Activated CD8-positive, alpha-beta T cell treated with anti-CD3 and anti-CD28 coated beads, Interleukin-2, amount 10 ng/mL, durations not matched to agents 7 days and 5 days (primary cell): ENCODE measurements at places on chromosomes 5 and 9. TPM values are rescaled to one million over a fixed set of nuclear protein-coding genes. Genes with fewer than 3 reads are reported as not detected.

DNA sequence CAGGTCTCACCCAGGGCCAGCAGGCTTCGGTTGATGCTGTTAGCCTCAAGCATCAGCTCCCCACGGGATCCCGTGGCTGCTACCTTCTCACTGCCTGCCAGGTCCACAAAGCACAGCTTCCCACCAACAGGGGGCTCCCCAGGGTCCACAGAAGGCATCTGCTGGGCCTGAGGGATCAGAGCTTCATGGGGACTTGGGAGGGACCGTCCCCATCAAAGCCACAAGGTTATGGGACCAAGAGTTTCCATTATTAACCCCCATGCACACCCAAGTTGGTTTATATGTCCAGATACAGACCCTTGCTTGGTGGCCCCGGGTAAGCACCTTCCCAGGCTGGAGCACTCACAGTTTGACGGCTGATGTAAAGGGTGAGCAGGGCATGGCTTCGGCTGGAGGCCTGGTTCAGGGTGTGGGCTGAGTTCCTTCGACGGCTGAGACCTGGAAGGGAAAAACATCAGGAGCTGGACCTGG lies 3.0 kb downstream of the KIF12 start:
- H3K4me3 ChIP-seq = no peak overlapping the region
- H3K4me1 ChIP-seq = no peaks in the 10 kb centered on the region
- no peaks in the 10 kb centered on the region for H3K36me3 ChIP-seq
- DNase-seq = no peak
- H3K27me3 ChIP-seq = peaks cover 29% of the 10 kb centered on the region

DNA sequence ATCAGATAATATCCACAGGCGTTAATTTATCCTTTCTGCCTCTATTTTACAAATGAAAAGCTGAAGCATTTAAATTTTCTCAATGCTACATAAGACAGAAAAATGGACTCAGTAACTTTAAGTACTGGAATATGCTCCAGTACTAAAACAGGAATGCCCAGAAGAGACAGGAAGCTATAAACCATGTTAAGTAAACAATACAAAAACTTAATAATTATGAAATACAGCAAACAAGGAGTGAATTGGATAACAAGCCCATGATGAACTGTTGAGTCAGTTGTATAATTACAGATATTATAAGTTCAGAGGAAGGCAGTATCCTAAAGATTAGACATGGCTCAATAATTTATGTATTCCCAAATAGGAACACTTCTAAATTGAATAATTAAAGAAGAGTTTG lies 148.5 kb downstream of the CHSY3 start:
- DNase-seq = no peak
- H3K27ac ChIP-seq = no peak overlapping the region
- H3K27me3 ChIP-seq = no peaks in the 10 kb centered on the region
- H3K4me3 ChIP-seq = no peak overlapping the region

DNA sequence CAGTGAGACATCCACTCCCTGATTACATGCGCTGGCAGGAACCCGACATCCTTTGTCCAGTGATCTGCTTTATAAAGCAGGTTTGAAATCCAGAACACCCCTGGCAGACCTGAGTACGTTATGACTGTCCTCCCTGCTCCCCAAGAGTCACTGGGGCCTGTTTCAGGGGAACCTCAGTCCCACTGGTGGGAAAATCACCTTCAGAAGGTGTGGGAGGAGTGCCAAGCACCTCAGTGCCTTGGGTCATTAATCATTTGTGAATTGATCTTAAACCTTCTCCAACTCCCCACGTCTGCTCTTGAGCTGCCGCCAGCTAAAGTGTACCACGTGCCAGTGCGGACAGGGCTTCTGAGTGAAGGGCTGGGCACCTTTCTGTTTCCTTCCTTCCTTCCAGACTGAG lies 16.2 kb downstream of the SLC6A3 start:
- peaks cover 2% of the 10 kb centered on the region for H3K27me3 ChIP-seq
- H3K4me3 ChIP-seq = no peak overlapping the region
- peaks cover 2% of the 10 kb centered on the region for H3K36me3 ChIP-seq
- DNase-seq = no peak
- H3K27ac ChIP-seq = no peak overlapping the region

QRFP gene
- total RNA-seq = not detected

- no peak for DNase-seq
- H3K27me3 ChIP-seq = no peaks in the 10 kb centered on the region
- H3K36me3 ChIP-seq = no peaks in the 10 kb centered on the region
- no peak overlapping the region for H3K27ac ChIP-seq
- H3K4me3 ChIP-seq = no peak overlapping the region
Observed at GRCh38 chr5:25009063-25009462, 364.3 kb upstream of the CDH10 start.

GRCh38 chr5:56733580-56733979 lies 81.8 kb upstream of the MAP3K1 start:
- no peaks in the 10 kb centered on the region for H3K27me3 ChIP-seq
- H3K27ac ChIP-seq = no peak overlapping the region
- H3K4me3 ChIP-seq = no peak overlapping the region

SOWAHA gene
- not detected for total RNA-seq

GRCh38 chr9:111851553-111851952 lies 45.1 kb upstream of the UGCG start:
- no peaks in the 10 kb centered on the region for H3K27me3 ChIP-seq
- DNase-seq = no peak
- H3K27ac ChIP-seq = no peak overlapping the region
- no peak overlapping the region for H3K4me3 ChIP-seq

DRD1 gene
- not detected for total RNA-seq

DNA sequence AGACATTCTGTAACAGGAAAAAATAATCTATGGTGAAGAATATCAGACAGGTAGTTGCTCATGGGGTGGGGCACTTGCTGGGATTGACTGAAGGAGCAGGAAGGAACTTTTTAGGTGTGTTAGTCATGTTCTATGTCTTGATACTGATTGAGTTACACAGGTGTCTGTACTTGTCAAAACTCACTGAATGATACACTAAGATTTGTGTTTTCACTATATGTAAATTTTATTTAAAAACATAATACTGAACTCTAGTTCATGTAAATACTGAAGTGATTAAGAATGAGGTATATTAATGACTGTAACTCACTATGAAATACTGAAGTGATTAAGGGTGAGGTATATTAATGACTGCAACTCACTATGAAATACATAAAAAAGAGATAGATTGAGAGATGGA lies 28.5 kb downstream of the IL6ST start:
- peaks cover 11% of the 10 kb centered on the region for H3K4me1 ChIP-seq
- H3K4me3 ChIP-seq = no peak overlapping the region
- no peak overlapping the region for H3K27ac ChIP-seq
- H3K27me3 ChIP-seq = no peaks in the 10 kb centered on the region
- no peak for DNase-seq

DNA sequence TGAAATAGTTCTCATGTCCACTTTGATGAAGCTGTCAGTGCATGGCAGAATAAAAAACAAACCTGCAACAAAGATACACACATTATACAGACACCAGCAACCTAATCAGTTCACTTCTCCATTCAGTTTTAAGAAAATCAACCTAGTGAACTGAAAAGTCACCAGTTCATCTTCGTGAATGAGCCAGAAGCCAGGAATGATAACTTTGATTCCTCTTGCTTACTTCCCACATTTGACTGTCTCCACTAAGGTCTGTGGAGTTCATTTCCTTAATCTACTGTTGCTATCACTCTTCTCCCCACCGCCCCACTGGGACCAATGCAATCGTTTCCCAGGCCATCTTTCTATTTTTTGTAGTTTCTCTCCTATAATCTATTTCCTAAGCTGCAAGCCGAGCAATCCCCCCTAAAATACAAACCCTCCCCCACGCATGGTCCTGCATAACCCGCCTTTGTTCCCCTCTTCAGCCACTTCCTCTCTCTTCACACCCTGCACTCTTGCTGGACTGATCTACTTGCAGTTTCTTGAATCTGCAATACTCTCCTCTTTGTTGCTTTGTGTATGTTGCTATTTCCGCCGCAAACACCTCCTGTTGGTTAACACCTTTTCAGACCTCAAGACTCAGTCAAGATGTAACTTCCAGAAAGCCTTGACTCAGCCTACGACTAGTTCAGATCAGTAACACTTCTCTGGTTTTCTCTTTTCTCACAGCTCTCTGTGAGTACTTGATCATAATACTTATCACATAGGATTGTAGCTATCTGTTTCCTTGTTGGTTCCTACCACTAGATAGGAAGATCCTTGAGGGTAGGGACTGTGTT lies 16.6 kb downstream of the STOM start:
- peaks cover 64% of the 10 kb centered on the region for H3K36me3 ChIP-seq
- H3K4me3 ChIP-seq = peak overlapping the region; percentile 37
- peak overlapping the region; percentile 81 for H3K27ac ChIP-seq
- H3K4me1 ChIP-seq = peaks cover 57% of the 10 kb centered on the region
- no peaks in the 10 kb centered on the region for H3K27me3 ChIP-seq

DNA sequence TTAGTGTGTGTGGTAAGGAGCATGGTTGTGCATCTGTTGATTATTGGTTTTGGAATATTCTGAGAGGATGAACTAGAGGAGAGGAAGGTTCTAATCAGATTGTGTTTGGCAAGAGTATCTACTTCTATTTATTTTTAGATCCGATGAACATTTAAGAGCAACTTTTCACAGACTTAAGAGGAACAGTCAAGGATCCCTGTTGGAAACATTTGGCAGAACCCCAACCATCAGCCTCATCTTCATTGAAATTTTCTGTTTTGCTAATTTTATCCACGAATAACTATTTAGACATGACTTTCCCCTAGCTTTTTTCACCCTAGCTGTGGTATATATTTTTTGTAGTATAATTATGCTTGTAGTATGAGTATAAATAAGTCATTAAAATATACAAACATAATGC lies 868.5 kb downstream of the MAT2B start:
- no peak overlapping the region for H3K27ac ChIP-seq
- no peaks in the 10 kb centered on the region for H3K4me1 ChIP-seq
- DNase-seq = no peak
- H3K36me3 ChIP-seq = no peaks in the 10 kb centered on the region
- H3K27me3 ChIP-seq = no peaks in the 10 kb centered on the region

GDNF gene
- not detected for total RNA-seq

DNA sequence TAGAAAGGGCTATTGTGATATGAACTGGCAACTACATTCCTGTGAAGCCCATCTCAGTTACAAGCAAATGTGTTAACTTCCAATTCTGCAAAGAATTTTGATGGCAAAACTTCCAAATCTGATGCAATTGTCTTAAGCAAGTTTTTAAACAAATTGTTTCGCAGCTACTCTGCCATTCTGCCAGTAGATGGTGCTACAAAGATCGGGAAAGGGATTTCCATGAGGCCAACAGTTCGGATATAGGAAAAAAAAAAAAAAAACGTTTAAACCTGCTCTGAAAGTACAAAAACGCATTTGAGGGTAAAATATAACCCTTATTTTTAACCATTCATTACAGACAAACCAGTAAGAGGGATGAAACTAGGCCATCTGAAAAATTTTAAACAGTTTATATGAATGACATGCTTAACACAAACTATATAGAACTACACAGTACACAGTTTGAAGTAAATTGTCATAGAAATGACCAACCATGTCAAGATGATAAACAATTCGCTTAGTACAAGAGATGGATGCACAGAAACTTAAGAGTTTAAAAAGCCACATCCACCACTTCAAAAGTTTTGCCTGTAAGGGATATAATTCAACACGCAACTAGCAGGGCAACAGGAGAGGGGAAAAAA lies 2.2 kb downstream of the HNRNPA0 start:
- no peak for DNase-seq
- H3K4me3 ChIP-seq = peak overlapping the region; percentile 99
- peaks cover 3% of the 10 kb centered on the region for H3K27me3 ChIP-seq
- peaks cover 26% of the 10 kb centered on the region for H3K4me1 ChIP-seq
- peaks cover 39% of the 10 kb centered on the region for H3K36me3 ChIP-seq

GRCh38 chr5:138372225-138372624 lies 19.7 kb downstream of the KDM3B start:
- H3K4me1 ChIP-seq = peaks cover 5% of the 10 kb centered on the region
- H3K36me3 ChIP-seq = peaks cover 7% of the 10 kb centered on the region
- H3K27ac ChIP-seq = no peak overlapping the region
- DNase-seq = no peak
- no peaks in the 10 kb centered on the region for H3K27me3 ChIP-seq

GRCh38 chr5:178149199-178149932 lies 4.3 kb downstream of the NHP2 start:
- no peak for DNase-seq
- peaks cover 36% of the 10 kb centered on the region for H3K36me3 ChIP-seq
- no peaks in the 10 kb centered on the region for H3K27me3 ChIP-seq
- no peak overlapping the region for H3K4me3 ChIP-seq

IPPK gene
- 9.7 TPM for total RNA-seq

DNA sequence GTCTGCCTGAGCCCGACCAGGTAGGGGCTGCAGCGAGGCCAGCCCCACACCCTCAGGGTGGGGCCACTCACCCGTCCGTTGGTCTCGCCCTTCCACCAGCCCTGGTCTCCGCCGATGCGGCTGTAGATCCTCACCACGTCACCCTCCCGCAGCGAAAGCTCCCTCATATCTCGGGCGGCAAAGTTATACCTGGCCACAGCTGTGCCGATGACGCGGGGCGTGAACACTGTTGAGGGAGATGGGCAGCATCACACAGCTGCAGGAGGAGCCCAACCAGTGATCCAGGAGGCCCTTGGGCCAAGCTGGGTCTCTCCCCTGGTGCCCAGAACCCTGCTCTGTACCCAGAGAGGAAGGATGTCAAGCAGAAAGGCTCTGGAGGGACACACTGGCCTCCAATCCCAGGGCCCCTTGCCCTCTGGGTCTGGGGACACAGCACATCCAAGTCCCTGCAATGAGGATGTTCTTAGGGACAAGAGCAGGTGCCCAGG lies 30.3 kb upstream of the SARDH start:
- H3K27me3 ChIP-seq = no peaks in the 10 kb centered on the region
- H3K4me1 ChIP-seq = no peaks in the 10 kb centered on the region
- DNase-seq = no peak
- H3K4me3 ChIP-seq = no peak overlapping the region
- peaks cover 8% of the 10 kb centered on the region for H3K36me3 ChIP-seq

BRINP1 gene
- total RNA-seq = not detected

GRCh38 chr9:76445976-76446375 lies 13.0 kb upstream of the GCNT1 start:
- peaks cover 2% of the 10 kb centered on the region for H3K36me3 ChIP-seq
- H3K4me1 ChIP-seq = peaks cover 37% of the 10 kb centered on the region
- DNase-seq = no peak
- no peak overlapping the region for H3K4me3 ChIP-seq

- no peak for DNase-seq
- H3K27ac ChIP-seq = no peak overlapping the region
- no peaks in the 10 kb centered on the region for H3K36me3 ChIP-seq
- no peak overlapping the region for H3K4me3 ChIP-seq
- H3K27me3 ChIP-seq = peaks cover 59% of the 10 kb centered on the region
Observed at GRCh38 chr5:83475935-83476814, 4.6 kb downstream of the VCAN start.

- no peaks in the 10 kb centered on the region for H3K4me1 ChIP-seq
- no peak overlapping the region for H3K27ac ChIP-seq
- DNase-seq = no peak
- peaks cover 3% of the 10 kb centered on the region for H3K27me3 ChIP-seq
- no peaks in the 10 kb centered on the region for H3K36me3 ChIP-seq
Observed at GRCh38 chr5:116524966-116525365, 49.7 kb downstream of the SEMA6A start.

- no peak for DNase-seq
- H3K27ac ChIP-seq = no peak overlapping the region
- H3K36me3 ChIP-seq = no peaks in the 10 kb centered on the region
- H3K27me3 ChIP-seq = no peaks in the 10 kb centered on the region
Observed at GRCh38 chr5:172800088-172800551, 29.1 kb upstream of the DUSP1 start.
